ENCODE measurements at places on chromosomes 1 and 21.

- DNase-seq = no peak
These were observed 249.7 kb upstream of the RUNX1 start for GRCh38 chr21:35298757-35299156.

- no peak for DNase-seq
These were observed 317.4 kb upstream of the RUNX1 start for GRCh38 chr21:35366394-35367080.

DNA sequence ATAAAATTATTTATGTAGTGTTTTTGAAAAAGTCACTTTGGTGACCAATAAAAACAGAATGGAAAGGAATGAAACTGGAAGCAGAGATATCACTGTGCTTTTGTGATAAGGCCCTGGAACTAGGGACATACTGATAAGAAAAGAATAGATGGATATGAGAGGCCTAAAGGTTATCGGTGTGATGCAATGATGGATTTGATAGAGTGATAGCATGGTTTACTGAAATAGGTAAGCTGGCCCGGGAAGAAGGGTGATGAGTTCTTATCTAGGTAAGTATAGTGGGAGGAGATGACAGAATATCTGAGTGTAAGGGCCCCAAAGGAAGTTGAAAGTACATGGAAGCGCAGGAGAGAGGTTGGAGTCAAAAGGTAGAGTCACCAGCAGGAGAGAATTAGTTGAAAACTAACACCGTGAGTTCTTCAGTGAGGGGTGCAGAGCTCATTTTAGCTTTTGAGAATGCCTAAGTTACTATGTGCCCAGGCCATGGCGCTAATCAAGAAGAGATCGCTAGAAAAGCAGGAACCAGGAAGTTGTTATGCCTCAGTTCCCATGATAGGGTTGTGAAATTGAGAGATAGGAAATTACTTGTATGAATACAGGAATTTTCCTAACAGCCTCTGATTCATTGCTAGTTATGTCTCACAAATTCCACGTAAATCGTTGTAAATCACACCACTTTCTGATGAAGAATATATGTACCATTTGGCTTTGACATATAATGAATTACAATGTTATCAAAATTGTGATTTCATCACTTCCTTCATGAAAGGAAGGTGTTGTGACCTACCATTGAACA lies 115.3 kb downstream of the PLA2G4A start:
- DNase-seq = no peak

DNA sequence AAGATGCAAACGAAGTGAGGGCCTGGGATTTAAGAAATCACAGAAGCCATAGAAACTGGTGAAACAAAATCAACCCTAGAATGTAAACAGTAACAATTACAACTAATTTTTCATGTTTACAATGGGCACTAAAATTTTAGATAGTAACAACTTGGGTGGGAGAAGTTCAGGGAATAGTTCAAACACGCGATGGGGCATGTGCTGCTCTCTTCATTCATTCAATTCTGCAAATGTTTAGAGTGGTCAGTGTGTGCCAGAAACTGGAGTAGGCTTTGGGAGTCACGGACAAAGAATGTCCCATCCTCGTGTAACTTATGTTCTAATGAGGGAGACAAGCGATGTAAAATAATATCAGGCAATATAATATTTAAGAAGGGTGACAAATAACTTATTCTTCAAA lies 133.4 kb downstream of the GREM2 start:
- DNase-seq = no peak

GRCh38 chr1:183869230-183869629 lies 64.3 kb downstream of the RGL1 start:
- no peak for DNase-seq

- DNase-seq = no peak
These were observed 19.8 kb downstream of the CD1D start for GRCh38 chr1:158200527-158200926.

DNA sequence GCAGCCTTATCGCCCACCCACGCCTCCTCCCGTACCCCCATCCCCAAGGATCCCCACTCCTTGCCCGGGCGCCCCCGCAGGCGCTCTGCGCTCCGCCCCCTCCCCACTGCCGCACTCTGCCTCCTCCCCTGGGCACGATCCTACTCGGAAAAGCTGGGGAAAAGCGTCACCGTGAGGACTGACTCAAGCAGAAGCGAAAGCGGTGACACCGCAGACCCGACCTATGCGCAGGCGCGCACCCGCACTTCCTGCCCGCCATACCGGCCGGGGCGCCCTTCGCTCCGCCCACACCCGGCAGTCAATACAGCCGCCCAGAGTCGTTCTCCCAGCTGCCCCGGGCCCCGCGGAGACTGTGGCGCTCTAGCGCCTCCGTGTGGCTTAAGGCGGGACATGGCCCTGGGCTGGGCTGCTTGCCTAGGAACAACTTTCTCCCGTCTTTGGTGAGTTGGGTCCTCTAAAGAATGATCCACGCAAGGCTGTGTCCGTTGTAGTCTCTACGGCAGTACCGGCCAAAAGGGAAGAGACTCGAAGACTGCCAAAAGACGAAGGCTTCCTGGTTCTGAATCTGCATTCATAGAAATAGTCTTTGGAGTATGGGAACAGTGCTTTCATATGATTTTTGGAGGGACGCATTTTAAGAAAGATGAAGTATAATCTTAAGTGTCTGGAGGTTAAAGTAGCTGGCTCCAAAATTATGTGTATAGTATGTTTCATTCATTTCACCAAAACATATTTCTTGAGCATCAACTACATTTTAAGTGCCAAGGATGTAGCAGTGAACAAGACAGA lies at the start of gene OMA1:
TSS of gene OMA1 (minus strand) at position 207 of the 789 bp plus-strand sequence. CDS start 7,432 bp downstream, outside the sequence.
- DNase-seq = peak; percentile 72

DNA sequence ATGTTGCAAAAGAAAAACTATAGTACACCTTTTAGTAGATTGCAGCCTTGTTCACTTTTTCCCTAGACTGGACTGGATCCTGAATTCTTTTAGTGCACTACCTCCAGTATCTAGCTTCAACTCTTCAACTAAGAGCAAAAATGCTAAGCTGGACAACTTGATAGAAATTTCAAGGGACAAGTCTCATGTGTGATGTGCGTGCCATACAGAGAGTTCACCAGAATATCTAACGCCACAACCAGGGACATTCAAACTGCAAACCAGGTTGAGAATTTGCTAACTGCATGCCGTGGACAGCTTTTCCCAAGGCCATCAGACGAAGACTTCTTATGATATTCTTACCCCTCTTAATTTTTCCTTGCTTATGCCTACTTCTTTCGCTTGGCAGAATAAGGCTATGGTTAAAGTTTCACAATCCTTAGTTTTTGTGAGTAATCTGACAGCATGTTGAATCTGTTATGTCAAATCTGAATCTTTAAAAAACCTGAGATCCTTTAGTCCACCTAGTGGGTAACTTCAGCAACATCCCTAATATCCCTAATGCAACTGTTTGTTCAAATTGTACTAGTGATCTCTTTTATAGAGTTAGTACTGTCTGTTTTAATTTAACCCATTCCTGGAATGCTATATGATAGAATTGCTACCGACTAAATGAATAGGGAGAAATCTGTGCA lies 66.4 kb downstream of the DDAH1 start:
- peak; percentile 36 for DNase-seq

- DNase-seq = no peak
These were observed 20.8 kb upstream of the EPB41 start for GRCh38 chr1:28893403-28894102.

- DNase-seq = no peak
These were observed 114.5 kb downstream of the KIAA0319L start for GRCh38 chr1:35442734-35443133.

- DNase-seq = peak; percentile 63
These were observed 2.2 kb downstream of the ELOA start for GRCh38 chr1:23745515-23745914.

DNA sequence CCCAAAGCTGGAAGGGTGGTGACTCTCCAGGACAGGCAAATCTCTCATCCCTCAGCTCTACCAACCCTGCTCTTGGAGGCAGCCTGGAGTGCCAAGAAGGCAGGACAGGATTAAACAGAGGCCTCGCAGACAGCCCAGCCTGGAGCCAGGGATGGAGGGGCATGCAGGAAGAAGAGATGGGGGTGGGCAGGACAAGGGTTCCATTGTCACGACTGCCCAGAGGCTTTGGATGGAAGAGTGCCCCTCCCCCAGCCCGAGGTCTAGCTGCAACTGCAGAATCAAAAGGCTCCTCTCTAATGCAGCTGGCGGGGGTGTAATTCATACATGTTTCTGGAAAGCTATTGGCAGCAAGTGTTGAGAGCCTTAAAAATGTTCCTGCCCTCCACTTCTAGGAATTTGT lies 8.8 kb downstream of the RAB7B start:
- DNase-seq = no peak

DNA sequence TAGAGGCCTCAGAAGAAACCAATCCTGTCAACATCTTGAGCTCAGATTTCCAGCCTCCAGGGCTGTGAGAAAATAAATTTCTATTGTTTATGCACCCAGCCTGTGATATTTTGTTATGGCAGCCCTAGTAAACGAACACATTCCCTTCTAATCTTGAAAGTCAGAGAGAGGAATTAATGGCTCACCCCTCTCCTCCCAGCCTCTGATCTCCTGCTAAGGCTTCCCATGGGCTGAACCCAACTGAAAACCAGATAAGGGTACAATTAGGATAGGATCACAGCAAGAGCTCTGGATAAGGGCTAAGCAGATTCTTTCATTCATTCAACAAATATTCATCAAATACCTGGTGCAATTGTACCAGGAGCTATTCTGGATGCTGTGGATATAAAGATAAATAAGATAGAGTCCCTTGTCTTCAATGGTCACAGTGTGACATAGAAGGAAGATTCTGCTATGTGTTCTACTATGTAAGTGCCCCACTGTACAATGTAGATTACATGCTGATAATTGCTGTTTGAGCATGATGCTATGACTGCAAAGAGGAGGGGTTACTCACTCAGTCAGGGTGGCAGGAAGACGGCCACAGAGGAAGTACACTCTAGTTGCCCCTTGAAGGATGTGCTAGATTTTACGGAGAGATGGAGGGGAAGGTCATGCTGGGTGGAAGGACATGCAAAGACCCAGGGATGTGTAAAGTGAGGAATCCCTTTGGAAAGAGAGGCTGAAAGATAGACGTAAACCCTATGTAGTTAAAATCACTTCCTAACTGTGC lies 203.3 kb upstream of the JUN start:
- DNase-seq = no peak

DNA sequence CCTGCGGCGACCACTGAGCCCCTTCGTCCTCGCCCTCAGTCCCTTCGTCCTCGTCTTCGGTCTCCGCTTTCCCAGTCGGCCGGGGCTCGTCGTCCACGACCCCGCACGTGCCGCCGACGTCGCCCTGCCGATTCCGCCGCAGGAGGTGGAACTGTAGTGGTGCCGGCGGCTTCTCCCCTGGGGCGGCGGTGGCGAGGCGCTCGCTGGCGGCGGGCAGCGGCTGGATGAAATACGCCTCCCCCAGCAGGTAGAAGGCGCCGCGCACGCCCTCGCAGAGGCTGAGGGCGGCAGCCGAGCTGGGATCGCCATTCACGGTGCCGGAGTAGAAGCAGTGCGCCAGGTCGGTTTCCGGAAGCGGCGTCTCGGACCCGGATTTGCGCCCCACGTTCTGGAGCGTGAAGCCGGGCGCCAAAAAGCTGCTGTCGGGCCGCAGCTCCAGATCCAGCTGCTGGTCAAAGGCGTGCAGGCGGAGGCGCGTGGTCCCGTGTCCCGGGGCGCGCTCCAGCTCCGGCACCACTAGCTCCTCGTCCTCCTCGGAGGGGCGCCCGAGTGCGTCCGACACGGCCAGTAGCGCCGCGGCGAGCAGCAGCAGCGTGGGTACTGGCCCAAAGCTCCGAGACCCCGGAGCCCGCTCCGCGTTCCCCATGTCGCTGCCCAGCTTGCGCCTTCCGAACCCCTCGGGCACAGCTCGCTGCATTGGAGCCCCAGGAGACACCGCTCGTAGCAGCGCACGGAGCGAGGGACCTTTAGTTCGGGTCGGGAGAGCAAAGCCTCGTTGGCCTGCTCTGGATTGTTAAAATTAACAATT lies 747 bp downstream of the ADAMTS1 start:
- peak; percentile 33 for DNase-seq

DNA sequence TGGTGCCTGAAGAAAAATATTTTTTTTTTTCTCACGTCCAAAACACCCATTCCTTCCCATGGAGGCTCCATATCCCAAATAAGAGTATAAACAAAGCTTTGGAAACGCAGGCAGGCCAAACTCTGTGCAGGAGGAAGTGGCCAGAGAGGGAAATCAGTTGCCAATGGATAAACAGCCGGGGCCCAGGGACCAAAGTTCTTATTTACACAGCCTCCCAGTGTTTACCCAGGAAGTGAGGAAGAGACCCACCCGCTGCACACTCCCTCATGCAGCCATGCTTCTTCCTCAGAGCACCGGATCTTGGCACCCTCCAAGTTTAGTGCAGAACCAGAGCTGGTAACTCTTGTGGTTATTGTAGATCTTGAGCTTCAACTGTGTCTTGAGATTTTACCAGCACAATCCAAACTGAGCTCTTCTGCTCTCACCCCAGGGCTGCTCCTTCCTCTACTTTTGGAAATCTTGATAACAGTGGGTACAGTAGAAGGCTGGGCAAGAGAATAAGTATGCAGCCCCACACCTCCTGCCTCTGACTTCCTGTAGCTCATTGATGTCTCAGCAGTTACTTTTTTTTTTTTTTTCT lies 14.2 kb downstream of the MARCKSL1 start:
- DNase-seq = peak; percentile 42

DNA sequence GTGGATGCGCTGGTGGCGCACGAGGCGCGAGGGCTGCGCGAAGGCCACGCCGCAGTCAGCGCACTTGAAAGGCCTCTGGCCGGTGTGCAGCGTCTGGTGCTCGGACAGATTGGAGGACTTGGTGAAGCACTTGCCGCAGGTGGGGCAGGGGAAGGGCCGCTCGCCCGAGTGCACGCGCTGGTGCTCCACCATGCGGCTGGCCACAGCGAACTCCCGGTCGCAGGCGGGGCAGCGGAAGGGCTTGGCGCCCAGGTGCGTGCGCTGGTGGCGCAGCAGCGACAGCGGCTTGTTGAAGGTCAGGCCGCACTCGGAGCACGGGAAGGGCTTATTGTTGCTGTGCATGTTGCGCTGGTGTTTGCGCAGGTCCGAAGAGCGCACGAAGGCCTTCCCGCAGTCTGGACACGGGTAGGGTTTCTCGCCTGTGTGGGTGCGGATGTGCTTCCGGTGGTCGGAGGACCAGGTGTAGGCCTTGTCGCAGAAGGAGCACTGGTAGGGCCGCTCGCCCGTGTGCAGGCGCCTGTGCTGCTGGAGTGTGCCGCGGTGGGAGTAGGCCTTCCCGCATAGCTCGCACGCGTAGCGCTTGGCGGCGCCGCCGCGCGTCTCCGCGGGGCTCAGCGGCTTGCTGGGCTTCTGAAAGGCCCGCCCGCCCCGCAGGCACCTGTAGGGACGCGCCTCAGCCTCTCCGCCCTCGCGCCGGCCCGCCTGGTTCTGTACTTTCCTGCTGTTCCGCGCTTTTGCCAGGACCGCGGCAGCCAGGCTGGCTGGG lies 4.7 kb downstream of the ZNF648 start:
- no peak for DNase-seq

All from A549 (cell line).